ENCODE measurements at places on chromosomes 6 and 20.

GRCh38 chr6:84428300-84428907 lies 201.0 kb upstream of the CEP162 start:
- peak; percentile 29 for DNase-seq

DNA sequence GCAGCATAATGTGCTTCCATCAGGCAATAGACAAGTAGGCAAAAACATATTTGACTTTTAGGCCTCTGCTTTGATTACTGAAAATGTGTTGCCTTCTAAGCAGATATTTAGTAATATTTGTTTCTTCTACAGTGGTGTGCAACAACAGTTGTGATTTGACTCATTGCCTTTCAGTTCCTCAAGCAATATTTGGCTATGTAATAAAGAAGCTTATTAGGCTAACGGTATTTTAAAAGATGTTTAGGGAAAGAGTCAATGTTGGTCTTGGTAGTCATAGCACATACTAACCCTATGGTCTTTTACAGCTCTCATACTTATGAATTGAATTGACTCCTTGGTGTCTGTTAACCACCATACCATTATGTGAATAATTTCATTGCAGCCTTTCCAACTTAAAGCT lies 124.1 kb downstream of the GRIK2 start:
- DNase-seq: no peak

GRCh38 chr6:17006543-17006942 lies 95.3 kb upstream of the STMND1 start:
- no peak for DNase-seq

DNA sequence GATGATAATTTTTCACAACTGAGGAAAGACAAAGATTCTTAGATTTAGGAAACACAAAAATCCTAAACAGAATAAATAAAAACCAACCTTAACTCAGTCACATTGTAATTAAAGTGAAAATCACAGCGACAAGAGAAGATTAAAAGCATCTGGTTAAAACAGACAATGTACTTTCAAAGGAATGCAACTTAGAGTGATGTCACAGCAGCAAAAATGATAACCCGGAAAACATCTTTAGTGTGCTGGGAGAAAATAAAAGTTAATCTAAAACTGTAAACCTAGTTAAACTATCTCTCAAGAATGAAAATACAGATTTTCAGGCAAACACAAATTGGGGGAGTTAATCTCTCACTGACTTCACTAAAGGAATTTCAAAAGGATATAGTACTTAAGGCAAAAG lies 76.8 kb upstream of the OGFRL1 start:
- DNase-seq: no peak

DNA sequence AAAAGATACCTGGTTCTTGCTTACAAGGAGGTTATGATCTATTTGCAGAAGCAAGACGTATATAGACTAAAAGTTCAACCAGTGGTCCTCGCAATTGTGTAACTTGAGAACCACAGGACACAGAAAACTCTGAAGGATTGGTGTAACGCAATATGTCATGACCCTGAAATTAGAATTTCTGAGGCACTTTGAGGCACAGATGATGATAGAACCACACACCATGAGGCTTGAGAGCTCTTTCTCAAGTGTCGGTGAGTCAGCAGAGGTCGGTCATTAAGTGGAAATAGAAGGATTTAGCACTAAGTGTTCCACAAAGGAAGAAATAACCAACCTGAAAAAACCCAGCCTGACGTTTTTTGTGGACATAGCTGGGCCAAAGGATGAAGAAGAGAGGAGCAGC lies 15.3 kb upstream of the CCN2 start:
- no peak for DNase-seq

- no peak for DNase-seq
These were observed 294.4 kb downstream of the SMOC2 start for GRCh38 chr6:168735268-168735949.

DNA sequence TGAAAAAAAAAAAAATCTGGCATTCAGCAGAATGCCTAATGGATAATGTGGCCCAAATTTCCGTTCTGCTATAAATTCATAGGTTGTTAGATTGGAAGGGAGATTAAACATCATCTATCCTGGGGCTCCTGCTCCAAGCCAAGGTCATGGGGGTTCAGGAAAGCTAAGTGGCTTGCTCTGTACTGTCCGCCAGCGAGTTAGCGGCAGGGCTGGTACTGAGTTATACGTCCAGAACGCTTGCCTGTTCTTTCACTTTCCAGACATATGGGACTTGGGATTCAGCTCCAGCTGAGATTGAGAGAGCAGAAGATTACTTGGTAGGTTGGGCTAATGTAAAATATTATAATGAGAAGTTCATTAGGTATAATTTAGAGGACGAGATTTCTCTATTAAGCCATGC lies 858 bp downstream of the RWDD1 start:
- no peak for DNase-seq

GRCh38 chr20:5513975-5514516 lies 197.3 kb upstream of the PROKR2 start:
- peak; percentile 56 for DNase-seq

GRCh38 chr20:7695635-7696034 lies 244.6 kb downstream of the HAO1 start:
- DNase-seq: peak; percentile 37

- DNase-seq: no peak
These were observed 5.4 kb downstream of the TGM3 start for GRCh38 chr20:2301164-2301622.

DNA sequence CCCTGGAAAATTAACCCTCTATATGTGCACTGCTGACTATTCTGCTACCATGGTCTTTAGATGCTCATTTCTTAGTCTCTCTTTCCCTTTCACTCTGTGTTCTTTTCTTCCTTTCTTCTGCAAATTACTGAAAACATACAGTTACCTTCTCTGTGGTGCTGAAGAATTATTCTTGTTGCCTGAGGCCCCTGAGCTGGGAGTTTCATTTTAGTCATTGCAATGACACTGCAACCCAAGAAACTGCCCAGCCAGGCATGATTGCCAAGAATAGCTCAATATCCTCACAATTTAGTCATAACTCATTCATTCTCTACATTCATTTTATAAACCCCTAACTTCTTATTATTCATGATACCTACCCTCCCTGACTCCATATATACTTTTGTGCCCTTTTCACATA lies 245.8 kb upstream of the RAB32 start:
- DNase-seq: no peak

- DNase-seq: no peak
These were observed 655.2 kb upstream of the MAP3K7 start for GRCh38 chr6:91241946-91242613.

GRCh38 chr6:147087641-147088040 lies 116.6 kb upstream of the STXBP5 start:
- DNase-seq: no peak

GRCh38 chr6:121732641-121733040 lies 297.2 kb downstream of the GJA1 start:
- DNase-seq: no peak

GRCh38 chr20:62355516-62355877 lies 11.6 kb downstream of the LAMA5 start:
- DNase-seq: no peak

DNA sequence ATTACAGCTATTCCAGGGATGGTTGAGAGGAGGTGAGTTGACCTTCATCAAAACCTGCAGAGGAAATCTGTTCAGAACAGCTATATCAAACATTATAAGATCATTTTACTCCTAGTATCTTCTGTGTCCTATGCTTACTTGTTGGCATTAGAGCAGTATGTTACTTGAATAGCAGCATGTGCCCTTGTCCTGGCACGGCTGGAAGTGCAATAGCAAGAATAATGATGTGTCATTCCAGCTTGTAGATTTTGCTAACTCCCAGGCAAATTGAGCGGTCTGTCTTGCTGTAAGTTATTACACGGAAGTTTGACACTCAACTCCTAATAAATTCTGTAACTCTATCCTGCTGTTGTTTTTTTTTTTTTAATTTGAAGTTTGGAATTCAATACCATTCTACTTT lies 385.5 kb downstream of the TENT5A start:
- no peak for DNase-seq

- no peak for DNase-seq
These were observed 633.6 kb upstream of the IMPG1 start for GRCh38 chr6:76706086-76706485.

- DNase-seq: no peak
These were observed 664 bp upstream of the BAG6 start for GRCh38 chr6:31652925-31653724.

DNA sequence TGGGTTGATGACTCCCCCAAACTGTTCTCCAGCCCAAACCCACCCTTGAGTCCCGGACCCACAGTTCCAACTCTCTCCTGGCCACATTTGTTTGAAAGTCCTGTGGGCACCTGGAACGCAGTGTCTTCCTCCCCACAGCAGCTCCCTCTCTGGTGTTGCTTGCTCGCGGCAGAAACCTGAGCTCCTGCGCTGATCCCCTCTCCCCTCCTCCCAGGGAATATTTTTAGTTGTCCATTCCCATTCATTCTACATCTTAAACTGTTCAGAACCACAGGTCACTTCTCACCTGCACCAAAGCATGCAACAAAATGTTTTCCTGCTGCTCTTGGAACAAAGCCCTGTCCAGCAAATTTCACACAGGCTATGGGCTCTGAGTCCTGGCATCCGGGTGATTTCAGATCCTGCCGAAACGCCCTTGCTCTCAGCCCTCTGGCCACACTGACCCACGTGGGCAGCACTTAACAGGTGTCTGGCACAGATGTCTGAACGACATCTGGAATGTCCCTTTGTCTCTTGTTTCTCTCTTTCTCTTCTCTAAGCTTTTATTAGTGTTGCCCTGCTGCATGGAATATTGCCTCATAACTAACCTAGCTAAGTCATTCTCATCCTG lies 27.0 kb upstream of the PMEPA1 start:
- DNase-seq: no peak

DNA sequence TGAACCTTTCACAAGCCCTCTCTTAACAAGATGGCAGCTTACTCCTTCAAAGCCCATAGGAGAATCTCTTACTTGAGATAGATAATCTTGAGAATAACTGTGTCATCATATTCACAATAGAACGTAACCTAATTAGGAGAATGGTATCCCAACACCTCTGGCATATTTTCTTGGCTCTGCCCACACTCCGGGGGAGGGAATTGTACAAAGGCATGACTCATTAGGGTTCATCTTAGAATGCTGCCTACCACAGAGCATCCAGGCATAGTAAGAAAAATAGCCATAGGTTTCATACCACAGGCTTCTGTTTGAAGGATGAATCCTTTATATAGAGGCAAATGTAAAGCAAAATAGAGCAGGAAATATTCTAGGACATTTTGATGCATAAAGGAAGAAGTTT lies 1100.6 kb upstream of the CITED2 start:
- no peak for DNase-seq

DNA sequence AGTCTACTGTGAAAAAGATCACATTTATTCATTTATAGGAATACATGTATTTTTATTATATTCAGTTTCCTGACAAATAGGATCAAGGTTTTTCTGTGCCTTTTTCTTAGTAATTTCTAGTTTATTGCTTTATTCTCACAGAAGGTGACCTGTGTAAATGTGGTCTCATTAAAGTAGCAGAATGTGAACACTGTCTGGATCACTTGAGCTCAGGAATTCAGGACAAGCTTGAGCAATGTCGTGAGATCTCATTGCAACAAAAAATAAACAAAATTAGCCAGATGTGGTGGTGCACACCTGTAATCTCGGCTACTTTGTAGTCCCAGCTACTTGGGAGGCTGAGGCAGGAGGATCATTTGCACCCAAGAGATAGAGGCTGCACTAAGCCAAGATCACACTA lies 516.7 kb downstream of the CDKAL1 start:
- DNase-seq: no peak

- DNase-seq: no peak
These were observed at the start of gene TLDC2 for GRCh38 chr20:36875702-36876472. TSS of gene TLDC2 (plus strand) at chr20:36876138. CDS start at chr20:36876175, 37 bp downstream.

GRCh38 chr20:48275286-48276020 lies 490.2 kb upstream of the SULF2 start:
- no peak for DNase-seq

DNA sequence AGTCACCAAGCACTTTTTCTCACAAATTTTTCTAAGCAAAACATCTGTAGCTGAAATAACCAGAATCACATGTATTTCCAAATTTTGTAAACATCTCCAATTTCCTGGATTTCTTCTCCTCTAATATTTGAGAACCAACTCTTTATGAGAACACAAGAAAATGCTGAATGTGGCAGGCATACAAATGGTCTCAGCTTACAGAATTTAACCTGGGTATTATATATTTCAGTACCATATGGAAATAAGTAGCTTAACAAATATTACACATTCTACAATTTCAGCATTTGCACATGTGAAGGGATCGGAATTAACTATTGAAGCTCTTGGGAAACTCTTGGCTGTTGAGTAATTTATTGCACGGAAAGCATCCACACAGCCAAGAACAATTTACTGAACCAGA lies 92.5 kb downstream of the TBXT start:
- DNase-seq: no peak

DNA sequence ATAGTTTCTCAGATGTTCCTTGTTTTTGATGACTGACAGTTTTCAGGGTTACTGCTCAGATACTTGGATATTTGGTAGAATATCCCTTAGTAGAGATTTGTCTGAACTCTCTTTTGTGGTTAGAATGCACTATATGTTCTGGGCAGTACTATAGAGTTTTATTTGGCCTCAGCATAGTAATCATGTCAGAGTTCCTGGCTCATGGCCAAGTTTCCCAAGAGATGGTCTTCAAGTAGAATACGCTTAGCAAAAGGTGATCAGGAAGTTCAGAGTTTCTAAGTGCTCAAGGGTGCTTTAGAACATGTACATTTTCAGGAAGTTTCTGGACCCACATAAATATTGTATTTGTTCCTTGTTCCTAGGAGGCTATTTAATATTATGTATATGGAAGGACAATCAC lies 1209.7 kb upstream of the GJE1 start:
- no peak for DNase-seq

GRCh38 chr6:11273406-11274065 lies 41.1 kb upstream of the NEDD9 start:
- DNase-seq: no peak

- no peak for DNase-seq
These were observed 185.8 kb upstream of the SGK1 start for GRCh38 chr6:134503585-134504281.

GRCh38 chr6:127267646-127268625 lies 1.3 kb downstream of the RNF146 start:
- no peak for DNase-seq

DNA sequence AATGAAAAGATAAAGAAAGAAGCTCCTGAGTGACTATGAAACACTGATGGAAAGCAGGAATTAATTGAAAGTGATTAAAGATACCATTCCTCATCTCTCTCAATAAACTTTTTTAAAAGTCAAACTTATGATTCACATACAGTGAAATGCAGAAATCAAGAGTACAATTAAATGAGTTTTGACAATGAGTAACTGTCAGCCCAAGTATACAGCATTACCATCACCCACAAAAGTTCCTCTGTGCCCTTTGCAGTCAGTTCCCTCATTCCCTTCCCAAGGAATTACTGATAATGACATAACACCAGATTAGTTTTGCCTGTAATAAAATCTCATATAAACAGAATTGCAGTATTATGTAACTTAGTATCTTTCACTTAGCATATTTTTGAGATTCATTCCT lies 44.5 kb downstream of the ATG5 start:
- no peak for DNase-seq

All from HS-5 (cell line).